ENCODE measurements at places on chromosomes 4 and X. TPM values are rescaled to one million over a fixed set of nuclear protein-coding genes. Genes with fewer than 3 reads are reported as not detected.

HTR2C gene
- not detected for total RNA-seq

SMIM20 gene
- 30.6 TPM for total RNA-seq

REPS2 gene
- total RNA-seq, result 0.71 TPM

CCKAR gene
- not detected for total RNA-seq

CSAG3 gene
- not detected for total RNA-seq
